Esophagus muscularis mucosa (tissue), 4 donors: ENCODE measurements at places on chromosomes 6 and 20. TPM values are rescaled to one million over a fixed set of nuclear protein-coding genes. Genes with fewer than 3 reads are reported as not detected.

DNA sequence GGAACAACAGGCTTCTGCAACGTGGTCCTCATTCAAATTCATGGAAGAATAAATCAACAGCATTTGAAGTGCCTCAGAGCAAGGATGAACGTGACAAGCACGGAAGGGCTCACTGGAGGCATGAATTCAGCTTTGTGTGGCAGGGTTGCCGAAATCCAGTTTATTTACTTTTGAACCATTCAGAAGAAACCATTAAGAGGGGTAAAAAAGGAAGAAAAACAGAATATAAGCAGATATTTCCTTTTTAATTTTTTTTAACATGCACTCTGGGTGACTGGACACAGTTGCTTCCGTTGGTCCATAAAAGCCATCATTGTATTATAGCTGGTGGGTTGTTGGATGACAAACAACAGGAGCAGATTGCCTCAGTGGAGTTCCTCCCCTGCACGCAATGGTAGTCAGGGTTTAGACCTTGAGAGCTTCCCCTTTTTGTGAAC, 17.3 kb upstream of the SNRPB2 start:
- no peak for DNase-seq

GRCh38 chr6:75246386-75246785, 2.8 kb upstream of the COX7A2 start:
- DNase-seq: no peak

DNA sequence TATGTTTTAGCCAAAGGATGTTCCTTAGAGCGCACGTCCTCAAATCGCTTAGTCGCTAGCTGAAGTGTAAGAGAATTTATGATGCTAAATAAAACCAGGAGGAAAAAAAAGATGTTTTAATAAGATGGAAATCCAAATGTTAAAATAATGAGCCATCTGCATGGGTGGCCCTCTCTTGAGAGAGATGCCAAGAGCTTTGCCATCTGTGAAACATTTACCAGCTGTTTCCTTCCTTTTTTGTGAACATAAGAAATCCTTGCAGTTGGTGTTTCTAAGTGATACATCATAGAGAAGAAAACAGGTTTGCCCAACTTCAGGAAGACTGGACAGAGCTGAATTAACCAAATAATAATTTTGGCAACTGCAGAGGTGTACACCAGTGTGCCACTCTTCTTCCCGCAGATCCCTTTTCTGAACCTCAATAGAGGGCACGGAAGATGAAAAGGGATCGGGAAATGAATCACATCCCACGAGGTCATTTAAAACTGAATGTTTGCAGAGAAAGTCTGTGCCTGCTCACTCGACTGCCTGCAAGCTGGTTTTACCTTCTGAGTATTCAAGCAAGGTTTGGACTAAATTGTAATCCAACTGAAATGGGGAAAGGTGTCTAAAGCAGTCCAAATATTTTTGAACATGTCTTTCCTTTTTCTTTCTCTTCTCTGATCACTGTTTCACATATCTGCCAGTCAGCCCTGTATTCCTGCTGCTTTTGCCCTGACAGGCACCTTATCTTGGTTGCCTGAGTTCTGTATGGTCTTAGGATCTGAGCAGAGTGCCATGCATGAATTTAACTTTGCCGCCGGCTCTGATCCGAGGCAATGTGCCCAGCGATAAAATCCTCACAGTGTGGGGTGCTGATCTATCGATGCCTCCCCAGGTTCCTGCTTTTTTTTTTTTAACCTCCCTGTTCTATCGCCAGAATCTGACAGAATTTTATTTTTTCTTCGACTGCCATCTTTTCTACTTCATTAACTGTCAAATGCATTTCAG, 35.5 kb upstream of the TSHZ2 start:
- no peak for DNase-seq

DNA sequence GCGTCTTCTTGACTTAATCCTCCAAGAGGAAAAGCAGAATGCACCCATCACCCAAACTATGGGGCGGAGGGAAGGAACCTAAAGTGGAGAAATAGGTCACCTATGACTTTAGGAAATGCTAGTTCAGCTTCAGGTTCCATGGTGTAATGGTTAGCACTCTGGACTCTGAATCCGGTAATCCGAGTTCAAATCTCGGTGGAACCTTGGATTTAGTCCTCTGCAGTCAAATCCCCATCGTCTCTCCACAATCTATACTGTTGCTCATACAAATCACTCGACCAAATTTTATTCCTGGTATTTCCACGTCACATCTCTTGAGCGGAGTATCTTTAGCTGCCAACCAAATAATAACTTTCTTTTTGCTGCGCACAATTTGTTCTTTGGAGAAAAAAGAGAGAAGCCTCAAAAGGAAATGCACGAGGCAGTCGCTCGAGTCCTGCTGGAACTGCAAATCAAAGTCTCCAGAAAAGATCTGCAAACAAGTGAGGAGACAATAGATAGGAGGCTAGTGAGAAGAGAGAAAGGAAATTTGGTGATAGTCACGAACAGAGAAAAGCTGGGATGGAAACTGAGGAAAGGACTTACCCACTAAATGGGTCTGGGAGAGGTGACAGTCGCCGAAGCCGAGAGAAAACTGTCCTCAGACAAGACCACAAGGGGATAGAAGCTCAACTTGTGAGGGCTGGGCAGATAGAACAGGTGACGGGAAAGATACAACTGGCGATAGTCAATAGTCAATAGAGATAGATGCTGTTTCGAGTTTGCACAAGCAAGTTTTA, 16.6 kb downstream of the POM121L2 start:
- DNase-seq: no peak

- DNase-seq: no peak
Measured at GRCh38 chr20:32467506-32468312, 109.6 kb downstream of the ASXL1 start.

GRCh38 chr6:105644691-105645090, 241.8 kb upstream of the PREP start:
- DNase-seq: no peak

DNA sequence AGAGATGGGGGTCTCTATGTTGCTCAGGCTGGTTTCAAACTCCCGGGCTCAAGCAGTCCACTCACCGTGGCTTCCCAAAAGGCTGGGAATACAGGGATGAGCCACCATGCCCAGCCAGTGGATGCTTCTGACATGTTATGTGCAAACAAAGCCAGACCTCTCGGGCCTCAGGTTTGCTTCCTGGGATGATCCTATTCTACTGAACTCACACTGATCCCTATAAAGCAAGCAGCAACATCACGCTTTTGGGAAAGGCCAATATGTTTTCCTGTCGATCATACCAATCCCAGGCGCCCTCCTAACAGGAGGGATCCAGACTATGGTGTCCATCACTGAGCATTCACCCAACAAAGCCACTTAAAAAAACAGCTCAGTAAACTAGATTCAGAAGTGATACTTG, 60.2 kb downstream of the CSE1L start:
- no peak for DNase-seq

- DNase-seq: no peak
Measured at GRCh38 chr6:170045981-170046667, 244.8 kb downstream of the DLL1 start.

GRCh38 chr6:128848212-128848935, 34.6 kb upstream of the LAMA2 start:
- no peak for DNase-seq

DNA sequence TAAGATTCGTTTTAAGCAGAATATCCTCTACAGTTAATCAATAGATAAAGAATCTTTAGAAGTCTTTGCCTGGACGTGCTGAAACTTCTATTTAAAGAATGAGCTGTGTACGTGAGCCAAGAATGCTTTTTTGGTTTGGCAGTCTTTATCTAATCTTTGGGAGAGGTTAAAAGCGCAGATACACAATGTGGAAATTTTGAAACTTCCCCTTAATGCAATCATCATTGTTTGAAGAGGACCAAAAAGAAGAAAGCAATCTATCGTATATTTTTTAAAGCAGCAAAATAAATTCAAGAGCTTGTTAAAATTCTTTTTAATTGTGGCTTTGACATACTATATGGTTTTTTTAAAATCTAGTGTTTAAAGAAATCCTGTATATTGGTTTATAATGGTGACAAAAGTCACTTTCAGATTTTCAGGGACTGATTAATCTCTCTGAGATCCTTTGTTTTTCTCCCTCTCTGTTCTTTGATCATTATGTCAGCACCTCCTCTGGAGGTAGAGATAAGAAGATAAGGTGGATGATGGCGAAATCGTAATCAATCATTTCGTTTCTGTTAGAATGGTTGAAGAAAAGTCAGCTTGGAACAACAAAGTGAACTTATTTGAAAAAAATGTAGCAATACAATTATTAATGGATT, 92.1 kb upstream of the FAM184A start:
- DNase-seq: no peak

DNA sequence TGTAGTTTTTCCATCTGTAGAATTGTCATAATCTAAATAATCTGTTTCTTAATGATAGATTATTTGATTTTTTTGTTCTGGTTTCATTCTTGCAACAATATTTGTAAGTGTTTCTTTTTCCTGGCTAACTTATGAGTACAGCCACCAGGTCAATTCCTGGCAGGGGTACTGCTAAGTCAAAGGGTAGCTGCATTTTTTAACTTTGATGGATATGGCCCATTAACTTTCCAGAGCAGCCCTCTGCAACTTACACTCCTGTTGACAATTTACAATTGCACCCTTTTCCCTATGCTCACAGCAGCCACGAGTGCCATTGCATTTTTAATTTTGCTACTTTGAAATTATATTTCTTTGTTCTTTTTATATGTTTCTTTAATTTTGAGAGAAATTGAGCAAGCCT, 209.3 kb upstream of the CST7 start:
- DNase-seq: no peak

DNA sequence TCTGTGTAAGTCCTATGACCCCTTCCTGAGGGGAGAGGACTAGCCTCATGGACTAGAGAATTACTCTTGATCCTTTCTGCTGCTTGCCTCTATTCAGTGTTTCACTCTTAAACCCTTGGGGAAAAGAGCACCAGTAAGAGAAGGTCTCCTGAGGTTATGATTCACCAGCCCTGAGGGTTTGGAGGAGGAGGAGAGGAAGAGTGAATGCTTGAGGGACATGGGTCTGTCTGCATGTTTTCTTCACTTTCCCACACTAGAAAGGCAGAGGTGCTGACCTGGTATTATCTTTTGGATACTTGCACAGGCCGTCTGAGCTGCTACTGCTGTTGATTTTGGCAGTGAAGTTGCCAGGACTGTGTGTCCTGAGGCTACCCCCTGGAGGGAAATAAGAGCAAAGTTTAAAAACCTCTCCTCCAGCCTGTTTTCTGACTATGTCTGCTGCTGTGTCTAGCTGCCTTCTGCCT, 78.3 kb downstream of the CD109 start:
- DNase-seq: no peak

GRCh38 chr20:43711098-43711654, 15.6 kb downstream of the GTSF1L start:
- no peak for DNase-seq

DNA sequence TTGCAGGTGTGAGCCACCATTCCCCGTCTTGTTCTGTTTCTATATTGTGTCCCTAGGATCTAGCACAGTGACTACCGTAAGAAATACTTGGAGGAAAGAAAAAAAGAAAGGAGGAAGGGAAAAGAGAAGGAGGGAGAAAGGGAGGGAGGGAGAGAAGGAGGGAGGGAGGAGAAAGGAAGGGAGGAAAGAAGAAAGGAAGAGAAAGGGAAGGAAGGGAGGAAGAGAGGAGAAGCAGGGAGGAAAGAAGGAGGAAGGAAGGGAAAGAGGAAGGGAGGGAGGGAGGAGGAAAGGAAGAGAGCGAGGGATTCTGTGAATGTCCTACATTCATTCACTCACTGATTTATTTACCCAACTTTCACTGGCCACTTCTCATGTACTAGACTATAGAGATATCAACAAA, 178.4 kb downstream of the MAFB start:
- no peak for DNase-seq

GRCh38 chr20:9594284-9594875, 80.0 kb downstream of the LAMP5 start:
- DNase-seq: no peak

DNA sequence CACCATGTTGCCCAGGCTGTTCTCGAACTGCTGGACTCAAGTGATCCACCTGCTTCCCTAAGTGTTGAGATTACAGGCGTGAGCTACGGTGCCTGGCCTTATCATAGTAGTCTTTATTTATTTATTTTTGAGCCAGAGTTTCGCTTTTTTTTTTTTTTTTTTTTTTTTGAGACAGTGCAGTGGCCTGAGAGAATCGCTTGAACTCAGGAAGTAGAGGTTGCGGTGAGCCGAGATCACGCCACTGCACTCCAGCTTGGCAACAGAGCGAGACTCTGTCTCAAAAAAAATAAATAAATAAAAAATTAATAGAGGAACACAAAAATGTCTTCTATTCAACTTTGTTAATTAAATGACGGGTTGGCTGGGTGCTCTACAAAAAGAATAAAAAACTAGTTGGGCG, 12.9 kb downstream of the MAPRE1 start:
- no peak for DNase-seq

DNA sequence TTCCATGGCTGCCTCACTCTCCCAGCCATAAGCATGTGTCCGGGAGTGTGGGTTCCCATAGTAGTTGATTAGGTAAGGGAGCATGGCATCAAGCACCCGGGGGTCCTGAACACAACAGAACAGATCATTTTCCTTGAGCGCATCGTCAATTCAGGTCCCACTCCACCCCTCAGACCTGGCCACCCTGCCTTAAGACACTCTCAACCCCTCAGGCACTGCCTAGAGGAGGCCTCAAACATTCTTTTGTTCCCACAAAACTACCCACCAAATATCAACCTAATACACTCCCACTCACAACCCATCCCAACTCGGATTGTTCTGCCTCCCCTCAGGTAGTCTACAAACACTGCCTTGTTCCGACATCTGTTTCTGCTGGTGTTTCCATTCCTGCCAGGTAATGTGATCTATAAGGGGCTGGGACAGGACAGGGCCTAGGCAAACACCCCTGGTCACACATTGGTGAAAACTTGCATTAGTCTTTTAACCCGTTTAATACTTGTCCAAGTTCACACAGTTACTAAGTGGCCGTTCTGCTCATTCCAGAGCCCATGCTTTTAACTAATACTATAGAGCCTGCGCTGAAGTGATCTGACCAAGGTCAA, 1.4 kb downstream of the NFS1 start:
- DNase-seq: no peak

DNA sequence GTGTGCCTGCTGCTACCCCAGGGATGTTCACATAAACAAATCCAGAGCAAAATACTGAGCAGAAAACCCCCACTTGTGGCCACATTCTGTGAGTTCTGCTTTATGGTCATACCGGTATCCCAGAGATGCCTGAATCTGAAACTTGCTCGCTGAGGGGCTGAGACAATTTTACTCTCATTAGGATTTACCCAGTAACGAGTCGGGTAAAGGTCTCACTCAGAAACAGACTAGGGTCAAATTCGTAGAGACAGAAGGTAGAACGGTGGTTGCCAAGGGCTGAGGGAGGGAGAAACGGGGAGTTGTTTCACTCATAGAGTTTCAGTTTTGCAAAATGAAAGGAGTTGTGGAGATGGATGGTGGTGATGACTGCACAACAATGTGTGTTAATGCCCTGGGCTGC, 45.4 kb upstream of the NKX2-2 start:
- no peak for DNase-seq

ENPP5 gene
- total RNA-seq: 3.8 TPM

BAG2 gene
- total RNA-seq: 38.7 TPM

PHACTR1 gene
- total RNA-seq: 2.5 TPM

UST gene
- total RNA-seq: 29.1 TPM

CALHM6 gene
- 1.2 TPM for total RNA-seq

SSTR4 gene
- total RNA-seq: not detected

MRAP2 gene
- not detected for total RNA-seq

DZANK1 gene
- 2.1 TPM for total RNA-seq

RAB5IF gene
- total RNA-seq: 94.8 TPM
